Stimulated activated naive CD8-positive, alpha-beta T cell treated with anti-CD3 and anti-CD28 coated beads, Interleukin-15, amount 100 ng/mL, for 72 hours (primary cell): ENCODE measurements at places on chromosomes 7 and 10.

- no peak for DNase-seq
Measured at GRCh38 chr10:43863270-43863669, 214.6 kb upstream of the ZNF32 start.

DNA sequence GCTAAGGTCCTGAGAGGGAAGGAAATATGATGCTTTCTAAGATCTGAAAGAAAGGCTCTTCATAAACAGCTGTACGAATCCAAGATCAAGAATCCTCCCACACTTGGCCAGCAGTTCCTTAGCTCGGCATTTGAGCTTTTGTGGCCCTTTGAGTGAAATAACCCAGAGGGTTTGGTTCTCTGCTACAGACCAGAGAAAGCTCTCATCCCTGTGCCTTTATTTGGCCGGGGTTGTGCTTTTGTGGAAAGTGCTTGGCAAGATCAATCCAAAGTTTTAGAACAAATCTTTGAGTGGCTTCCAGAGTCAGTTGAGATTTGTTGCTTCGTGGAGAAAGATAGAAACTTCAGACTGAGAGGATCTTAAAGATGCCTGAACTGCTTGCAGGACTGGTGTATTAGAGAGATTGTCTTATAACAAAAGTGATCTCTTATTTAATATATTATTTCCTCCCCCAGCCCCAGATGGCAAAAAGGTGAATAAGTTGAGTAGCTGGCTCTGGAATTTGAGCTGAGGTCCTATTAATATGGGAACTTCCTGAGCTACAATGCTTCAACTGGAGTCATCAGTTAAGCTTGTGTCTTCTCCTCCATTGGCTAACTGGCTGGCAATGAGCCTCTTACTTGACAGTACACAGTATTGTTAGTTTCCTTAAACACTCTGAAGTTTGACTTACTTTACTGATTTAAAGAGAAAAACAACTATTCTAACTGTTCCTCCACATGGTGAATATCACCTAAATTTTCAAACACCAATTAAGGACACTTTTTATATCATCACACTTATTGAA, 687.3 kb downstream of the MAGI2 start:
- DNase-seq = no peak

DNA sequence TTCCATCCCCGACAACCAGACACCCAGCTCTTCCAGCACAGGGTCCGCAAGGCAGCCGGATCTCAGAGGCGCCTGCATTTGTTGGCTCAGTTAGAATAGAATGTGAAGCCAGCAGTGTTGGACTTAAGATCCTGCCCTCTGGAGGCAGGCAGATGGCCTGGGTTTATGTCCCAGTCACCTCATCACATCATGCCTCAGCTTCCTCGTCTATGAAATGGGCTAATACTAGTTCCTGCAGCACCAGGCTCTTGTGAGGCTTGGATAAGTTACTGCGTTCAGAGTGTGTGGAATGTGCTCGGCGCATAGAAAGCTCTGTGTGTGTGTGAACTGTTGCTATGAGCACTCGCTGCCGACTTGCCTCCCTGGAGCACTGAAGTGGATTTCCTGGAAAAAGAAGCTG, 202.5 kb upstream of the GPR26 start:
- DNase-seq = no peak

GRCh38 chr7:142412551-142413193, 154.8 kb upstream of the PRSS58 start:
- peak; percentile 34 for DNase-seq

- no peak for DNase-seq
Measured at GRCh38 chr7:28041508-28042314, 138.9 kb downstream of the JAZF1 start.

DNA sequence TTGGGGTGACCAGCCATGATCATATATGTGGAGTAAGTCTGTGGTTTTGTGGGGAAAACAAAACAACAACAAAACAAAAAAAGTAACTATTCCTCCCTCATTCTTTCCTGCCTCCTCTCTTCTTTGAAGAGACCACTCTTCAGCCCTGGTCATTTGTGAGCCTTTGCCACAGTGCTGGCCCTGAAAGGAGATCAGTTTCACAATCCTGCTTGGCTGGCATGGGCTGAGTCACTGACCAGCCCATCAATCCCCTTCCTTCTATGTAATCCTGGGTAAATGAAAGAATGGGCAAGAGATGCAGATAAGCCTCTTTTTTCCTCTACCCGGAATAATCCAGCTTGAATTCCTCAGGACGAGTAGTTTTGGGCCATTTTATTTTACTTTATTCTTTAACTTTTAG, 13.6 kb downstream of the CSTF2T start:
- DNase-seq = no peak

DNA sequence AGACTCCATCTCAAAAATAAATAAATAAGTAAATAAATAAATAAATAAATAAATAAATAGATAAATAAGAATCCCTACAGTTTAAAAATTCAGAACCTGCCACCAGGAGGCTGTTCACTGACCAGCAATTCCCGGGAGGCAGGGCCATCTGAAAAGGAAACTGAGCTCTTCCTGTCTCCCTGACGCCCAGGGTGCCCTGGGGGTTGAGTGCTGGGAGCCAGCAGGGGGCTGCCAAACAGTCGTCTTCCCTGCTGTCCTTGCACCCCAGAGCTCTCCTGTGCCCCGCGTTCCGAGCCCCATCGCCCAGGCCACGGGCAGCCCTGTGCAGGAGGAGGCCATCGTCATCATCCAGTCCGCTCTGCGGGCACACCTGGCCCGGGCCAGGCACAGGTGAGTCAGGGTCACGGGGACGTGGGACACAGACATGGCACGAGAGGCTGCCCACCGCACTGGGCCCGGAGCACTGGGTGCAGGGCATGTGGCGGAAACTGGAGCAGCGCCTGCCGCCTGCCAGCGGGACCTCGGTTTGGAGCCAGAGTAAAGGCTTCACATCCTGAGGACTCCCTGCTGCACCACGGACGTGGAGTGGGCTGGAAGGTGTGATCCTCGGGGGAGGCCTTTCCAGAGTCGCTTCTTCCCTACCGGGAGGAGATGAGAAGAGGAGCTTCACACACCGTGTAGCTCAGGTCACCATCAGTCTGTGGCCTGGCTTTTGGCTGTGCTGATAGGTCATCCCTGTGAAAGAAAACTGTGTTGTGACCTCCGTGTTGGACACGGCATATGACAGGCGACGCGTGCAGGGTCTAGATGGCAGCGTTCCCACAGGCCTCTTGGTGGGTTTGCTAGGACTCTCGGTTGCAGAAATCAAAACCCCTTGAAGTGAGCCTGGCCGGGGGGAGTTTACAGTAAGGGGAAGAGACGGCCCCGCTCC, 25.9 kb upstream of the TTYH3 start:
- no peak for DNase-seq

GRCh38 chr7:18566829-18567228, 71.3 kb downstream of the HDAC9 start:
- DNase-seq = no peak
